Upper lobe of left lung (tissue), 6 donors: ENCODE measurements at places on chromosomes 3 and 15. TPM values are rescaled to one million over a fixed set of nuclear protein-coding genes. Genes with fewer than 3 reads are reported as not detected.

Gene RPSA
- total RNA-seq: 715 TPM

Gene SLC4A7
- total RNA-seq: 22.8 TPM

Gene MASP1
- 5.9 TPM for total RNA-seq

Gene GOLGA8T
- total RNA-seq: 0.26 TPM

Gene AMOTL2
- 121 TPM for total RNA-seq

Gene GOLGA6B
- not detected for total RNA-seq

Gene ITPR1
- total RNA-seq: 86.0 TPM

Gene CYP1A2
- total RNA-seq: not detected

Gene GXYLT2
- total RNA-seq: 3.3 TPM

Gene ZNF502
- 3.4 TPM for total RNA-seq

Gene NEK4
- total RNA-seq: 25.4 TPM

DNA sequence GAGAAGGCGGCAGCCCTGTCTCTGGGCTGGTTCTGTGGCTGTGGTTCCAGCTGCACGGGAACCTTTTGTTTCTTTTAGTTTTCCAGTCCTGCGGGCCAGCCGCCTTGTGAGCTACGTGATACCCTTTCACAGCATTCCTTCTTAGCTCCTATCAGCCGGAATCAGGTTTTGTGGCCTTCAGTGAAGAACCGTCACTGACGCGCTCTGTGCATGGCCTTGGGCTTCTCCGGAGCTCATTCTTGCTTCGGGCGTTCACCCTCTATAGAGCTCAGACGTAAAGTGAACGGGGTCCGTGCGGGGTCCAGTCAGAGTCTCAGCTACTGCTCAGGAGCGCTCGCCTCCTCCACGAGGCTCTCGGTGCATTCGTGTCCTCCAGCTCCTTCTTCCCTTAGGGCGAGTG, 166.7 kb downstream of the FAM43A start:
- no peak for DNase-seq

- DNase-seq: peak; percentile 67
Measured at GRCh38 chr15:78422571-78423340, 15.3 kb upstream of the IREB2 start.

- DNase-seq: no peak
Measured at GRCh38 chr3:186933816-186934215, 3.5 kb downstream of the ST6GAL1 start.

- no peak for DNase-seq
Measured at GRCh38 chr15:63826528-63826927, 7.2 kb downstream of the HERC1 start.

- DNase-seq: no peak
Measured at GRCh38 chr15:38662033-38662802, 97.6 kb upstream of the RASGRP1 start.

- DNase-seq: no peak
Measured at GRCh38 chr3:139113993-139114375, 69.3 kb upstream of the PRR23C start.

GRCh38 chr3:128503164-128503651, 10.2 kb upstream of the GATA2 start:
- DNase-seq: no peak

DNA sequence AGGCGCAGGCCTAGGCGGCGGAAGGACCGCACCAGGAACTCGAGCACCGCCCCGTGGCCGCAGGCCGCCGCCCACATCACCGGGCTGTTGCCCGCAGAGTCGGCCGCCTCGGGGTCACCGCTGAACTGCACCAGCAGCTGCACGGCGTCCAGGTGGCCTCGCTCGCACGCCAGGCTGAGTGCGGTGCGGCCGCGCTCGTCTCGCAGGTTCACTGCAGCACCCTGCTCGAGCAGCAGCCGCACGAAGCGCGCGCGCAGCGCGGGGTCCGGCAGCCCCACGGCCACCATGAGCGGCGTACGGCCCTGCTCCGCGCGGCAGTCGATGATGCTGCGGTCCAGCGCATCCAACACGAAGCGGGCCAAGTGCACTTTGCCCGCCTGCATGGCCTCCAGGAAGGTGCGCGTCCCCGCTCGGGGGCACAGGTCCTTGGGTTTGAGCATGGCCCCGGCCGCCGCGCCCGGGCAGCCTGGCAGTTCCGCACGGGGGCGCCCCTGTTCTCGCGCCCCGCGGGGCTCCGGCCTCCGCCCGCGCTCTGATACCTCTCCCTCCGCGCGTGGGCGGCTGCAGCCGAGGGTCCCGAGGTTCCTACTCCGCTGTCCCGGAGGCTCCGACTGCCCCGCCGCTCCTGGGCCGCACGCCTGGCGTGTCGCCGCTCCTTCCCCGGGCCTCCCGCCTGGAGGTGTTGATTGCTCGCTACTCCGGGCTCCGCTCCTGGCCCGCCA, 556 bp downstream of the ANKRD63 start:
- peak; percentile 65 for DNase-seq

- no peak for DNase-seq
Measured at GRCh38 chr15:34155859-34156258, 54.0 kb downstream of the PGBD4 start.

GRCh38 chr3:46427916-46428833, 21.1 kb downstream of the CCRL2 start:
- DNase-seq: no peak
